Activated CD8-positive, alpha-beta T cell treated with anti-CD3 and anti-CD28 coated beads for 36 hours (primary cell): ENCODE measurements at places on chromosomes 7 and 10. TPM values are rescaled to one million over a fixed set of nuclear protein-coding genes. Genes with fewer than 3 reads are reported as not detected.

DNA sequence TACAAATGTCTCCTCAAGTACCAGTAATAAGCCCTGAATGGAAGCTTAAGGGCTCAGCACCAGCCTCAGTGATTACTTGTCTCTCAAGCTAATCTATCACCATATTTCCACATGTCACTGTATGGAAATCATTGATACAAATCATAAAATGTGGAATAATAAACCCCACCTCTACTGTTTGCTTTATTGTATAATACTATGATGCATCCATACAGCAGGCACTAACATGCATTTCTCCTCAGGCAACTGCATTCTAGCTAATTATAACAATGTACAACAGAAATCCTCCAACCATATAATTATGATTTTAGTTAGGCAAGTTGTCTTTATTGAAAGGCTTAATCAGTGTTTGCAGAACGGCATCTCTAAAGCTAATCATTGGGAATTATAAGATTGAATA lies 26.2 kb downstream of the CRPPA start:
- H3K27me3 ChIP-seq: no peaks in the 10 kb centered on the region
- H3K4me3 ChIP-seq: no peak overlapping the region
- no peak for DNase-seq
- peaks cover 3% of the 10 kb centered on the region for H3K4me1 ChIP-seq
- H3K36me3 ChIP-seq: peaks cover 24% of the 10 kb centered on the region

DNA sequence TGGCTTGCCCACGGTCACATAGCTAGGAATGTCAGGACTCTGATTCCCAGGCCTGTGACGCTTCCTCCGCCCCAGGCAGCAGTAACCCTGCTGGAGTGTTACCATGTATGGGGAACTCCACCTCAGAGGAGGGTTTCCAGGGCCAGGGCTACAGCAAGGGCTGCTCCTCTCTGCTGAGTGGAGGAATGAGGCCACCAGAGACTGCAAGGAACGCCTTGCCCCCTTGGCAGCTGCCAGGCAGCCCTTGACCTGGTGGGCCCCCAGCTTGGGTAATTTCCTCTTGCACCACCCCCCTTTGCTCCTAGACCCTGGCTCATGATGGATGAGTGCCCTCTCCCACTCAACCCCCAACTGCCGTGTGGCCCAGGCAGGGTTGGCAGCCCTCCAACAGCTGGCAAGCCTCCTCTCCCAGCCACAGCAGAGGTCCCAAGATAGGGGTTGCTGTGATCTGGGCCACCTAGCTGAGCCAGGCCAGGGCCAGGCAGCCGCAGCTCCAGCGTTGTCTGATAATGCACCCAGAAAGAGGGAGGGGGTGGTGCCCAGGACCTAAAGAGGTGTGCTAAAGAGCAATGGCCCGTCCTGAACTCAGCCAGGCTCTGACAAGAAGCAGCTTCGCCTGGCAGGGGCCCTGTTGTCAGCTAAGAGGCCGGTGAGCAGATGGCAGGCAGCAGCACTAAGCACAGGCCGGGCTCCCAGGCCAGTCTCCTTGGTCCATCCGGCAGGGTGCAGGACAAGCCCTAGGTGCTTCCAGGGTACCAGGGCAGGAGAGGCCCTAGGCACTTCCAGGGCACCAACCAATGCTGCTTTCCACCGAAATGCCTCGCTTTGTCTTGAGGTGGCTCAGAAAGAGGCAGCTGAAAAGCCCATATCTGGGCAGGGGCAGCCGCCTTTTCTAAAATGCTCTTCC lies 35.4 kb downstream of the DRGX start:
- no peak for DNase-seq
- H3K27me3 ChIP-seq: peaks cover 2% of the 10 kb centered on the region
- no peak overlapping the region for H3K27ac ChIP-seq
- H3K4me3 ChIP-seq: no peak overlapping the region
- H3K4me1 ChIP-seq: peaks cover 3% of the 10 kb centered on the region

DNA sequence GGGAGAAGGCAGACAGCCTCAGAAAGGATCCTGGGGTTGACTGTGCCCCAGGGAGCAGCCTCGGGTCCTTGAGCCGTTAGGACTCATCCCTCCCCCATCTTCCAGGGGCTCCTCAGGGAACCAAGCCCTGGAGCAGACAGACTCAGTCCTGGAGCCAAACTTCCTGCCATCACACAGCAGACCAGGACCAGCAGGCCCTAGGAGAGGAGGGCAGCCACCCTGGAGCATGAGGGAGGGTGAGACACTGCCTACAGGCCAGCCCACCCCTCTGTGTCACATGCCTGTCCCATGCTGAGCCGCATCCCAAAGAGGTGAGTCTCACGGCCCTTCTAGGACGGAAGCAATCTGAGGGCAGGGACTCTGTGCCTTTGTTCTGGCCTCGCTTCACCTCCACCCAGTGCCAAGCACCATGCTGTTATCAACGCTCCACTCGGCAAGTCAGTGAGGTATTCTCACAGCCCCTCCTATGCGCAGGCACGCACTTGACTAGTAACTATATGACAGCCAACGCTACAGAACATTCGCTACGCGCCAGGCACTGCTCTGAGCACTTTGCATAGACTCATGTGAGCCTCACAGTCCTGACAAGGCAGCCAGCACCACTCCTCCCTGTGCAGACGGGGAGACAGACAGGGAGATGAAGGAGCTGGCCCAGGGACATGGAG lies 19.1 kb downstream of the MAD1L1 start:
- DNase-seq: no peak
- H3K4me1 ChIP-seq: peaks cover 5% of the 10 kb centered on the region
- H3K27me3 ChIP-seq: no peaks in the 10 kb centered on the region
- no peak overlapping the region for H3K4me3 ChIP-seq
- peaks cover 26% of the 10 kb centered on the region for H3K36me3 ChIP-seq

Gene SFTPA2
- not detected for total RNA-seq
